ENCODE measurements at places on chromosomes 6 and 20.

DNA sequence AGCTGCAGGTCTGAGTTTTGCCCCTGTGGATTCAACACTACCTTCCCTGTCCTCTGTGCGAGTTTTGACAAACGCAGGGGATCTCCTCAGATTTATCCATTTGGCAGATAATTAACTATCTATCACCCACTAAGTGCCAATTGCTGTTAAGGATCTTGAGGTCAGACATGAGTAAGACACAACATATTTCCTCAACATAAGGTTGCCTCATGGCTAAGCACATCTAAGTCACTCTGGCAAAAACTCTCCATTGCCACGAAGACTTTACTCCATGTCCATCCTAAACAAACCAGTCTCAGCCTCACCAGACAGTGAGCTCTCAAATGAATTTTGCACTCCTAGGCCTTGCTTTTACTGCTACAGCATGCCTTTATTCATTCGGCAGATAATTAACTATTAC lies 408.4 kb downstream of the MAFB start:
- no peak for DNase-seq

DNA sequence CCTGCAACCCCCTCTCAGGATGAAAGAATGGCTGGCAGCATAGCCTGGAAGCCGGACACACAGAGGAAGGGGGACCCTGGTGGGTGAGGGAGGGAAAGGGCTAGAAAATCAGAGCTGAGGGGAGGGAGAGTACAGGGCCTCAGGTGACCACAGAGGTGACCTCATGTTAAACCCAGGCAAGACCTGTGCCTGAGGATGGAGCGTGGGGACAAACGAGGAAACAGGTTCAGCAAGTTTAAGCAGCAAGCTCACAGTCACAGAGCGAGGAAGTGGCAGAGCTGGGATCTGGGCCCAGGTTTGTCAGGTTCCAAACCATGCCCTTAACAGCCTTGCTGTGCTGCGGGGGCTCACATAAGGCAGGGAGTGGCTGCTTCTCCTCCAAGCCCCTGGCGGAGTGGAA lies 4.0 kb upstream of the BPI start:
- DNase-seq: no peak

- DNase-seq: no peak
Measured at GRCh38 chr6:13472099-13472498, 15.3 kb downstream of the GFOD1 start.

DNA sequence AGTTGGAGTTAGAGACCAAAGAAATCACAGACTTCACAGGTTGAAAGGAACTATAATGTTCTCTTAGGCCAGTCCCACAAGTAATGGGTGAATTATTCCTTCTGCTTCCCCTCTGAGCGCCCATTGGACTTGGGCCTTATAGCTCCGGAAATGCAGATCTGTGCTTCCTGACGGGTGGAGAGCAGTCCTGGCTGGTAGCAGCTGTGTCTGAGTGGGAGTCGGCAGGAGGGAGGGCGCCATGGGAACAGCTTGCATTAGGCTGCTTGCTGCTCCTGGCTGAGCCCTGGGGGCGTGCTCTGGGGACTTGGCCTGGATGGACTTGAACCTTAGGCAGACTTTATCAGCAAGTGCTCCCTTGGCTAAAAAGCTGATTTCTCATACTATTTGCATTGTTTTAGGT lies 18.4 kb upstream of the NUP153 start:
- no peak for DNase-seq

GRCh38 chr20:43942667-43943285 lies 28.1 kb downstream of the TOX2 start:
- no peak for DNase-seq

GRCh38 chr6:87197547-87197946 lies 42.2 kb downstream of the ZNF292 start:
- no peak for DNase-seq

DNA sequence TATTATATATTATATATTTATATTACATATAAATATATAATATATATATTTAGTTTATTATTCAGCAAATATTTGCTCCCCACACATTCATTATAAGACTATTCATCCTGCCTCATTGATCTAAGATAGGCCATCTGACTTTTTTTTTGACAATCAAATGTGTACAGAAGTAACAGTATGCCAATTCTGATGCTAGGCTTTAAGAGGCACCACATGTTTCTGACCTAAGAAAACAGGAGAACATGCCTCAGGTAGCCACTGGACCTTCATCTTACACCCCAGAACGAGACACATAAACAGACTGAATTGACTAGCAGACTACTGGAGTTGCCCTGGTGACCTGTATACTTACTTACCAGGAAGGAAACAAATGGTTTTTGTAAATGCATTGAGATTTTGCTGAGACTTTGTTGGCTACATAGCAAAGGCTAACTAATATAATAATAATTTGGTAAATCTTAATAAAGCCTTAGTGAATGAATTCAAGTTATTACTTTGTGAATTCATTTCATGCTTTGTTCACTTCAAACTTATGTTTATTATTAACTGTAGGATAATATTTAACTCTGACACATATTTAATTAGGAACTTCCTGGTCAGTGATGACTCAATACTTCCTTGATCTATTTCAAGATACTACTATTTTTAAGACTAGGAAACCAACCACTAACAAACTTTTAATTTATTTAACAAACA lies 13.4 kb upstream of the MYO6 start:
- DNase-seq: no peak

DNA sequence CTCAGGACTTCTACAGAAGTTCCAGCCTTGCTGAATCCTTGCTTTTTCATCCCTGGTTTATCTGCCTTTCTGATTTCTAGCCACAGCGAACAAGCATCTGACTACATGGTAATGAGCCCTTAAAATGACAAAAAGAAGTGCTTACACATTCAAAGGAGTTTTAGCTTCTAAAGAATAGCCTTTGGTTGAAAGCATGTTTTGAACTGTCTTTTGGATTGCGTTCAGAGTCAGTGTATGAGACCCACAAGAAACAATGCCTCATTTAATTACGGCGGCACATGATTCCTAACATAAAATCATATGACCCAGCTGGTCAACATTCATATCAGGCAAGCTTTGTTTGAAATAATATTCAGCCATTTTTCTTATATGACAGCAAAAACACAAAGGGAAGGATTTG lies 784.2 kb downstream of the KIF16B start:
- DNase-seq: no peak

- DNase-seq: no peak
Measured at GRCh38 chr6:9979996-9980395, 434.9 kb downstream of the TFAP2A start.

GRCh38 chr6:81304466-81304865 lies 448.0 kb downstream of the TENT5A start:
- DNase-seq: no peak

GRCh38 chr6:82568290-82568993 lies 204.8 kb downstream of the TPBG start:
- DNase-seq: no peak

- no peak for DNase-seq
Measured at GRCh38 chr20:43515628-43516027, 8.1 kb downstream of the L3MBTL1 start.

GRCh38 chr20:38735172-38735571 lies 10.9 kb downstream of the SLC32A1 start:
- DNase-seq: no peak

- no peak for DNase-seq
Measured at GRCh38 chr6:113287396-113287795, 569.7 kb upstream of the MARCKS start.

GRCh38 chr20:37574199-37574890 lies 46.7 kb upstream of the BLCAP start:
- DNase-seq: no peak

DNA sequence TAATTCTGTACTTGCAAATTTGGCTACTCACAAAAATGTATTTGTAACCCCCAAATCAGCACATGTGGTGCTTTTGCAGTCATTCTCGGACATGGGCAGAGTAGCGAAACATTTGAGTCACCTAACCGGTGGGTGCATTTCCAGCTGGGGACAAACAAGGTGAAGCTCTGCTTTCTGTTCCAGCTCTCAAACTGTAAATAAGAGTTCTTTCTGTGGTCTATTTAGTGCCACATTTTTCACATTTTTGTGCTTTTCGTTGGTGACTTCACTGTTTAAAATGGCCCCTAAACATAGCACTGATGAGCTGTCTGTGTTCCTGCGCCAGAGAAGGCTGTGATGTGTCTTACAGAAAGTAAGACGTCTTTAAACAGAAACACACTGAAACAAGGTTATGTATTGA lies 244.5 kb downstream of the CDC5L start:
- DNase-seq: no peak

- DNase-seq: no peak
Measured at GRCh38 chr20:41137614-41138474, 501 bp downstream of the PLCG1 start.

DNA sequence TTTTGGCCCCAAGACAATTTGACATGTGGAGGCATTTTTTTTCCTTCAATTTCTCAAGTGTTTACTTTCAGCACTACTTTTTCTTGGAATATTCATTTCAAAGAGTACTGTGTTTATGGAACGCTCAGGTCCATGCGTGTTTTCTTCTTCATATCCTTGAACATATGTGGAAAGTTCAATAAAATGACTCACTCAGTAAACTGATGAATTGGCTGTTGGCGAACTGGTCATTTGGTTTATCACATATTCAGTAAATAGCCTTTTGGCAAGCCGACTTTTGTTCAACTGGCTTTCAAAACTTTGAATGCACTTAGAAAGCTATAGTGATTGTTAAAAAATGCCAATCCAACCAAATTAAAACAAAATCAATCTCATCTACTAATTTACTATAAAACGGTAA lies 964.6 kb upstream of the SLC35B3 start:
- no peak for DNase-seq

GRCh38 chr6:17202526-17202925 lies 78.6 kb upstream of the RBM24 start:
- DNase-seq: no peak

DNA sequence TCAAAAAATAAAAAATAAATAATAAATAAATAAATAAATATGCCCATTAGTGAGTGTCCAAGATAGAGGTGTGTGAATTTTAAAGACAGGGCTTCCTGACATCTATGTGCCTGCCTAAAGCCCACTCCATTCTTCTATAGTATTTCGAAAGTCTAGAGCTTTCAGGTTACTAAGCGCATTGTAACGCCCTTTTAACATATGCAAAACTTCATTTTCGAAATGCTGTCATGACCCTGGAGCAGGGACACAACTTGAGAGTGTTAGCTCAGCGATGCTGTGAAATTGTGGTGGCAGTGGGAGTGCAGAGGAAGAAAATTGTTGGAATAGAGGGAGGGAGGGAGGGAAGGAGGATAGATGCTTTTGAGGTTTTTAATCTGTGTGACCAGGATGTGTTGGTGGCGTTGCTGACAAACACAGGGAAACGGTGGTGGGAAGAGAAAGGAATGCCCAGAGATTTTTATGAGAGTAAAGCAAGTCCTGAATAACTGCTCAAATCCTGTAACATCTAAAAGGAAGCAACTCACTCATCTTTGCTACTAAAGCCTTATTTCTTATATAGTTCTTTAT lies 169.3 kb downstream of the ARID1B start:
- DNase-seq: no peak

DNA sequence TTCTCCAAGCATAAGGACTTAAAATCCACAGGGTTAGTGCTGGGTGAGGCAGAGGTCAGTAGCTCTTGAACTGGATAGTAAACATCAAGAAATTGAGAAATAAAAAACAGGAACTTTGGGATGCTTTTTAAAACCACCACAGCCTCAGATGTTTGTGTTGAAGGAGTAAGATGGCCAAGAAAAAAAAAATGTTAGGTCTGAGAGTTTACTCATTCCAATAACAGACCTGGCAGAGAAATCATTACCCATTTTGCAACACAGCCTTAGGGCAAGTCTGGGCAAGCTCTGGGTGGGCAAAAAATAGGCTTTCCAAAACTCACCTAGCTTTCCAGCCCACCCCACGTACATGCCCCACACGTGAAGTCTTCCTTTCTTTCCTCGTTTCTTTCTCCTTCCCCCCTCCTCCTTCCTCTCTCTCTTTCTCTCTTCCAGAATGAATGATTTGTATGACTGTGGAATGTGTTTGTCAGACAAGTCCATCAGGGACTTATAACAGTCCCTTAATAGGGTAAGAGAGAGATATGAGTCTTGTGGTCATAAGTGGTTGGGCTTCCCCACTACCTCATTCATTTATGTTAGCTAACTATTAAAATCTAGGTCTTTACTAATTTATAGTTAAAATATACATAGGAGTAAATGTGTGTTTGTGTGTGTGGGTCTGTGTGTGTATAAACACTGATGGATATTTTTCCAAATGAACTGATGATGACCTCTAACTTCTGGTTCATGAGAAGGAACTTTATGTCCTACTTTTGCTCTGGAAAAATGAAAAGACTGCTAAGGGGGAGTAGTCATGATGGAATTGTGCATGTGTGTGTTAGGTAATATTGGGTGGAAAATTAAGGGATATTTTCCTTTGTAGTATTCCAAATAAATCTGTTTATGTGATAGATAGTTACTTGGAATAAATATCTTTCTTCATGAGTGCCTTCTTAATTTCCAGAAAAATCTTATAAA lies 18.0 kb upstream of the DSE start:
- DNase-seq: no peak

- DNase-seq: no peak
Measured at GRCh38 chr6:17780061-17780460, 73.3 kb upstream of the NUP153 start.

DNA sequence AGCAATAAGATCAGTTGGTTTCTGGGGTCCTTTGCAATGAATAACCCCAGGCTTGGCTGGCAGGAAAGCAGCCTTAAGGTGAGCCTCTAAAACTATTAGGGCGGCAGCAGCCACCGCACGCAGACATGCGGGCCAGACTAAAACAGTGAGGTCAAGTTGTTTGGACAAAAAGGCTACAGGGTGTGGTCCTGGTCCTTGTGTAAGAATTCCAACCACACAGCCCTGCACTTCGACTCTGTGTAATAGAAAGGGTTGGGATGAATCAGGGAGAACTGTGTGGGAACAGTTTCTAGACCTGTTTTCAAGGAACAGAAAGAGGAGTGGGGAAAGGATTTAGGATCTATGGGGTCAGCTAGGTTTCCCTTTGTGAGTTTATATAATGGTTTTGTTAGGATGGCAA lies 237.6 kb downstream of the SMOC2 start:
- DNase-seq: no peak

- peak; percentile 37 for DNase-seq
Measured at GRCh38 chr20:17505636-17506517, 25.3 kb downstream of the BFSP1 start.

DNA sequence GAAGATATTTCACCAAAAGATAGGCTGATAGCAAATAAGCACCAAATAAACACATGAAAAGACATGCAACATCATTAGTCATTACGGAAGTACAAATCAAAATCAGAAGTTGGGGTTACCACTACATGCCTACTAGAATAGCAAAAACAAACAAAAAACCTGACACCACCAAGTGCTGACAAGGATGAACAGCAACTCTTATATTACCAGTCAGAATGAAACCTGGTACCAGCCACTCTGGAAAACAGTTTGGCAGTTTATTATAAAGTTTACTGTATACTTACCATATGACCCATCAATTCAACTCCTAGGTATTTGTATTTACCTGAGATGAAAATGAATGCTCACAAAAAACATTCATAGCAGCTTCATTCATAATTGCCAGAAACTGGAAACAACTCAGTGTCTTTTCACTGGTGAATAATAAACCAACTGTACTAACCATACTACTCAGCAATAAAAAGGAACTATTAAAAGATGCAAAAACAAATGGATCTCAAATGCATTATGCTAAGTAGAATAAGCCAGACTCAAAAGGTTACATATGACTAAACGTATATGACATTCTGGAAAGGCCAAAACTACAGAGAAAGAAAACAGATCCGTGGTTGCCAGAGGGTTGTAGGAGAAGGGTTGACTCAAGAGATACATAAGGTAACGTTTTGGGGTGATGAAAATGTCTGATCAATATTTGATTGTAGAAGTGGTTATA lies 33.0 kb downstream of the NUP153 start:
- no peak for DNase-seq

GRCh38 chr6:23272536-23272935 lies 703.2 kb downstream of the HDGFL1 start:
- DNase-seq: no peak

Measured in stimulated activated CD4-positive, alpha-beta T cell treated with anti-CD3 and anti-CD28 coated beads, Interleukin-12 subunit alpha, Interleukin-12 subunit beta, amount 100 ng/mL, for 24 hours (primary cell).